ENCODE measurements at places on chromosomes 7 and 10.

GRCh38 chr7:80170445-80170844 lies 35.8 kb downstream of the GNAI1 start:
- no peak for DNase-seq

DNA sequence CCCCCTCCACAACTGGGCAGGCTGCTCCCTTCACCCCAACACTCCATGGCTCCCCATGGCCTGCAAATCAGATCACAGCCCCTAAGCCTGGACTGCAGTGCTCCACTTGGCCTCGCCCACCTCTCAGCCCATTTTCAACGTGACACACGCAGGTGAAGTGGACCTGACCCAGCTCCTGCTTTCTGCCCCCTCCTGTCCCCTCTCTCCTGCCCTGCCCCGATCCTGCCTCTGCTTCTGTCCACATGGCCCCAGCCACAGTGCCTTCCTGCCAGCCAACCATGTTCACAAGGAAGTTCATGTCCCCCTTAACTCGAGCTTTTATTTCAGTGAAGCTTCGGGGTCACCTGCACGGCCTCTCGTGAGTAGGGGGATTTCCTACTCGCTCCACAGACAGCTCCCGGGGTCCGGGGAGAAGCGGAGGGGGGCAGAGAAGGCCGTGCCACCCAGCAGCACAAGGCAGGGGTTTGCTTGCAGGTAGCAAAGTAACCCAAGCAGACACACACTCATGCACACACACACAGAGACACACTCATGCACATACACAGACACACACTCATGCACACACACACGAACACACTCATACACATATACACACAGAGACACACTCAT lies 537.5 kb downstream of the DNAJB6 start:
- no peak for DNase-seq

- no peak for DNase-seq
Measured at GRCh38 chr10:53069013-53069412, 296.4 kb upstream of the MBL2 start.

DNA sequence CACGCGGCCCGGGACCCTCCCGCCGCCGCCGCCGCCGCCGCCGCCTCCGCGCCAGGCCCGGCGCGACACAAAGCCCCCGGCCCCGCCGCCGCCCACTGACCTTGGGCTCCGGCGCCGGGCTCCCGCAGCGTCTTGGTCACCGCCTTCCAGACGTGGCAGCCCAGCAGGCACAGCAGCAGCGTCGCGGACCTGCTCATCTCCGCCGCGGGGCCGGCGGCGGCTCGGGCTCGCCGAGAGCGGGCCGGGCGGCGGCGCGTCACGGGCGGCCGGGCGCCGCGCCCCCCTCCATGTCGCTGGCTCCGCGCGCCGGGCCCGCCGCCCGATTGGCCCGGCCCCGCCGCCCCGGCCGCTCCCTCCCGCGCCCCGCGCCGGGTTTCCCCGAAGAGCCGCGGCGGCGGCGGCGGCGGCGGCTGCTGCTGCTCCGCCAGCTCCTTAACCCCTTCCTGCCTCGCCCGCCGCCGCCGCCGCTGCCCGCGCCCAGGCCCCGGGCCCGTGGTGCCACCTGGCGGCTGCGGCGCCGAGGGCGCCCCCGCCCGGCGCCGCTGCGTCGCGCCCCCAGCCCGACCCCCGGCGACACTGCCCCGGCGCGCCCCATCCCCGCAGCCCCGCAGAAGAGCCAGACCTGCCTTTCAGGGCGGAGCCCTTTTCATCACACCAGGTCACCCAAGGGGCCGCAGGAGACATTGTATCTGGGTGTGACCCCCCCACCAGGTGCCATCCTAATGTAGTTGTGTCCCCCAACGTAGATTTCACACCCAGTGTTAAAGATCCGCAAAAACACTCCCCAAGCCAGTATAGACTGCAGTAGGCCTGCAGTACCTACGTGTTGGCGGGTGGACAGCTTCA lies at the start of gene FAM171A1:
TSS of gene FAM171A1 (minus strand) at position 434 of the 846 bp plus-strand sequence. CDS start at position 197, 237 bp downstream.
- DNase-seq = peak; percentile 63

GRCh38 chr7:63900394-63901203 lies 98.0 kb upstream of the ZNF722 start:
- DNase-seq = peak; percentile 99

DNA sequence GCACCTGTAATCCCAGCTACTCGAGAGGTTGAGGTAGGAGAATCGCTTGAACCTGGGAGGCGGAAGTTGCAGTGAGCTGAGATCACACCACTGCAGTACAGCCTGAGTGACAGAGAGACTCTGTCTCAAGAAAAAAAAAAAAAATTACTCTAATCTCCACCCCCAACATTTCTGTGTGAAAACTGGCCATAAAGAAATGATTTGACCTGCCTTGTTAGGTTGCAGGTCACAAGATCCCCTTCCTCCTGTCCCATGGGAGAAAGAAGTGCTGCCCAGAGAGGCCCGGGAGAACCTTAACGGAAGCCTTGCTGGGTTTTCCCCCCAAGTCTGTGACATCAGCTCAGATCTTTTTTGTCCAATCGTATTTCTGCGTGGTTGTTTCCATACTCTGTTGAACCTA lies 8.7 kb upstream of the CALHM1 start:
- no peak for DNase-seq

DNA sequence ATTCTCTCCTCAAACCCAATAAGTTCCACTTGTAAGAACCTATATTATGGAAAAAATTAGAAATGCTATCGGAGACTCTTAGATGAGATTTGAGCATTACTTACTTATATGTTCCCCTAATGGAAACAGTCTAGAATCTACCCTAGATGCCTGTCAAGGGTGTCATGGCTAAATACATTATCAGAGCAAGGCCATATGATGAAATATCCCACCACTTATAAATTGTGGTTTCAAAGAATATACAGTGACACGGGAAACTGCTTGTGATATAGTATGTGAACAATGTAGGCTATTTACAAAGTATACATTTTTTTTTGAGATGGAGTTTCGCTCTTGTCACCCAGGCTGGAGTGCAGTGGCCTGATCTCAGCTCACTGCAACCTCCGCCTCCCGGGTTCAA lies 46.3 kb upstream of the CTBP2 start:
- no peak for DNase-seq

DNA sequence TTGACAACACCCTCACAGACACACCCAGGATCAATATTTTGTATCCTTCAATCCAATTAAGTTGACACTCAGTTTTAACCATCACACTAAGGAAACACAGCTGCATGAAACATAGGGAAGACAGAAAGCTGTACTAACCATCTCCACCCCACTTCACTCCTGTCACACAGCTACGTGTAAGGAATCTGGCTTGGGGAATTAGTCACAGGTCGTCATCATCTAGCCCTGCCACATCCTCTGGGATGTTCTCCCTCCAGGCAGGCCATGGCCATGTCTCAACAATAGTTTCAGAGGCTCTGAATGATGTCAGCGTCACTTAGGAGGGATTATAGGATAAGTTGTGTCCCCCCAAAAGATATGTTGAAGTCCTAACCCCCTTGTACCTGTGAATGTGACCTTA lies 10.8 kb upstream of the SEMA3C start:
- DNase-seq = no peak

All from dorsolateral prefrontal cortex (tissue), 122 donors.